ENCODE measurements at places on chromosomes 11 and 22.

- DNase-seq: no peak
Observed at GRCh38 chr11:130725421-130726233, 190.7 kb downstream of the SNX19 start.

DNA sequence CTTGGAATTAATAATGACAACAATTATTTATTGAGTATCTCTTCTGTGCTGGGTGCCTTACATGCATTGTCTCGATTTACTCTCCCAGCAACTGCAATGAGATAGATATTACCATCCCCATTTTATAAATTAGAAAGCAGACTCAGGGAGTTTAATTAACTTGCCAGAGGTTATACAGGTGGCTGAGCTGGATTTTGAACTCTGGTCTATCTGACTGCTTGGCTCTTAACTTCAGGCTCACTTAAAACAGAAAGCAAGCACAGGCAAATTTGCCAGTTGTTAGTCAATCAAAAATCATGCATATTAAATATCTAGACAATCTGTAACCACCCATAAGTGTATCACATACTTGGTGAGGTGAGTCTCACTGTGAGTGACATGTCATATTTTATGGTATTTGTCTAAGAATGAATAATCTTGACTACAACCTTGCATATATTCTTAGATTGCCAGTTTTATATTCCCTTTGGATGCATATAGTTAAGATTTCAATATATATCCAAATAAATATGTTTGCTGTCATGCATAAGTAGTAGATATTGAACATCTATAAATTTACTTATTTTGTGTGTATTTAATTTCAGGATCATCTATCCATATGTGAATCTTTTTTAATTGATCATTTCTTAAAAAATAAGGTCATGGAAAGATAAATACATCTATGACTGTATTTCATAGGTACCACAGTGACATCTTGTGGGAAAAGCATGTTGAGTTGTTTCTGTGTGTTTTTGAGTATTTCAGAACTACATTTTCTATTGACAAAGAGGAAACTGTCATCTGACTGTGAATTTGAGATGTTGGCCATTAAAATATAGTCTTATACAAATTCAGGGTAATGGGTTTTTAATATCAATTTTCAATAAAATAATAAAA, 112.0 kb upstream of the ARHGAP42 start:
- no peak for DNase-seq

GRCh38 chr22:45896964-45897538, 79.9 kb downstream of the WNT7B start:
- no peak for DNase-seq

GRCh38 chr22:27790376-27791158, 11.0 kb downstream of the MN1 start:
- DNase-seq: no peak

- DNase-seq: peak; percentile 54
Observed at GRCh38 chr11:62694455-62695167, 5.3 kb upstream of the LRRN4CL start.

GRCh38 chr11:109424901-109425300, 2.9 kb downstream of the C11orf87 start:
- DNase-seq: no peak

All from stimulated activated CD4-positive, alpha-beta T cell treated with anti-CD3 and anti-CD28 coated beads, Interleukin-1b, Interleukin-23, amount 100 ng/mL, for 1 hour (primary cell).